ENCODE measurements at places on chromosomes 6 and 20.

DNA sequence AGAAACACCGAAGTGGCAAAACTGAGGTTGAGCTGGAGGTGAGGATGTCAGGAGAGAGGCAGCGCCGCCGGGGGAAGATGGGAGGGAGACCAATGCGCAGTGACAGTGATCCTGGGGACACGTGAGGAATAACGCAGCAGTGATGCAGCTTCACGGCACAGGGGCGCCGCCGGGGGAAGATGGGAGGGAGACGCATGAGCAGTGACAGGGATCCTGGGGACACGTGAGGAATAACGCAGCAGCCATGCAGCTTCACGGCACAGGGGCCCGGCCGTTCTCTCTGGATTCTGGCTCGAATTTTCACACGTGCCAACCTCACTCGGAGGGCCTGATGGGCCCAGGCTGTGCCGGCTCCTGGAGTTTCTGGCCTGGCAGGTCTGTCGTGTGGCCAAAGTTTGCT, 94.7 kb downstream of the SMOC2 start:
- peak; percentile 42 for DNase-seq

GRCh38 chr6:157981132-157981394, 600 bp upstream of the SYNJ2 start:
- no peak for DNase-seq

- no peak for DNase-seq
These were observed 6.5 kb downstream of the CD24 start for GRCh38 chr6:106967936-106968555.

DNA sequence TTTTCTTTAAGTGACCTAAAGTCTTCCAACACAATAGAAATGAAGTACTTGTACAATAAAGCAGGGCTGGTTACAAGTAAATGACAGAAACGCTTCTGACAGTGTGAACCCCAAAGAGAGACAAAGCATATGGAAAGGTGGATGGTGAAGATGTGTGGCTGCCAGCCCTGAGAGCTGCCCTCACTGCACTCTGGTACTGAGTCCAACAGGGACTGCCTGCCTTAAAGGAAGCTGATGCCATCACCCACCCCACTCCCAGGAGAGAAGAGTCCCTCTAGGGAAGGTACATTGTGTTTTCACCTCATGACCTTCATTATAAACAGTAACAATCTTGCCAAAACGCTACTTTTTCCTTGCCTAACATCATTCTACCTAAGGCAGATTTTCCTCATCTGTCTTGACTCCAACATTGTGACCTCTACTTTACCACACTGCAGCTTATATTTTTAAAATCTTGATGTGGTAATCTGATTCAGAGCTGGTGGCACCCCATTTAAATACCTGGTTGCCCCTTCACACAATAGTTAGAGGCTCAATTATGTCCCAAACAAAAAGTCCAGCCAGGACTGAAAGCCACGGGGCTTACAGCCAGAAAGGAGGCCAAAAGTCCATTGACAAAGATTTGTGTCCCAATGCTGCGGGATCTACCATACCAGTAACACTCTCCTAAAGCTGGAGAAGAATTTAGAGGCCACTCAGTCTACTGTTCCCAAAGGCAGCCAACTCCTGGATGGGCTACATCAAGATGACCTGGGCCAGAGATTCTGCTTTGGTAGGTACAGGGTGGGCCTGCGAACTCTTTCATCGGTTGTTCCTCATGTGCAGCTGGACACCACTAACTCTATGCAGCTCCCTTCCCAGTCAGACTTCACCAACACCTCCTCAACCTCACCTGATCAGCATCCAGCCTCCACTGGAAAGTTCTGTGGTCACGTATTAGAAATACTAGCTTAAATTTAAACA, 4.4 kb downstream of the APMAP start:
- DNase-seq = no peak

GRCh38 chr6:150028799-150029198, 3.5 kb upstream of the RAET1L start:
- DNase-seq = no peak

DNA sequence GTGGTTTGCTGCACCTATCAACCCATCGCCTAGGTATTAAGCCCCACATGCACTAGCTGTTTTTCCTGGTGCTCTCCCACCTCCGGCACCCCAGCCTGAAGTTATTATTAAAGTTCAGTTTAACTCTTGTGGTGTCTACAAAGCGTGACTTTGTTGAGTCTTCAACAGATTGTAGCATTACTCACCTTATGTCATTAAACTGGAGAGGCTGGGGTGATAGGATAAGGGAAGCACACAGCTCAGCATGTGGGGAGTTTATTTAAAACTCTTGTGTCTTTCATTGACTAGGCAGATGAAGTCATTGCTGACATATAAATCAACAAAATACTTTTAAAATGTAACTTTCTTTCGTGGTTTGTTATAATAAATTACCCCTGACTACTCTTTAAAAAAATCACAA, 84.7 kb upstream of the GCM1 start:
- DNase-seq = no peak

All from putamen (tissue), 1 donor.